ENCODE measurements at places on chromosomes 13 and 19. TPM values are rescaled to one million over a fixed set of nuclear protein-coding genes. Genes with fewer than 3 reads are reported as not detected.
A peak's percentile ranks its signal among the peaks of the same experiment; 100 is the strongest.

GRCh38 chr13:110445722-110446574 lies 115.6 kb downstream of the RAB20 start:
- DNase-seq: no peak

- peak; percentile 70 for DNase-seq
Observed at GRCh38 chr19:1068009-1069001, 1.3 kb downstream of the ARHGAP45 start.

DNA sequence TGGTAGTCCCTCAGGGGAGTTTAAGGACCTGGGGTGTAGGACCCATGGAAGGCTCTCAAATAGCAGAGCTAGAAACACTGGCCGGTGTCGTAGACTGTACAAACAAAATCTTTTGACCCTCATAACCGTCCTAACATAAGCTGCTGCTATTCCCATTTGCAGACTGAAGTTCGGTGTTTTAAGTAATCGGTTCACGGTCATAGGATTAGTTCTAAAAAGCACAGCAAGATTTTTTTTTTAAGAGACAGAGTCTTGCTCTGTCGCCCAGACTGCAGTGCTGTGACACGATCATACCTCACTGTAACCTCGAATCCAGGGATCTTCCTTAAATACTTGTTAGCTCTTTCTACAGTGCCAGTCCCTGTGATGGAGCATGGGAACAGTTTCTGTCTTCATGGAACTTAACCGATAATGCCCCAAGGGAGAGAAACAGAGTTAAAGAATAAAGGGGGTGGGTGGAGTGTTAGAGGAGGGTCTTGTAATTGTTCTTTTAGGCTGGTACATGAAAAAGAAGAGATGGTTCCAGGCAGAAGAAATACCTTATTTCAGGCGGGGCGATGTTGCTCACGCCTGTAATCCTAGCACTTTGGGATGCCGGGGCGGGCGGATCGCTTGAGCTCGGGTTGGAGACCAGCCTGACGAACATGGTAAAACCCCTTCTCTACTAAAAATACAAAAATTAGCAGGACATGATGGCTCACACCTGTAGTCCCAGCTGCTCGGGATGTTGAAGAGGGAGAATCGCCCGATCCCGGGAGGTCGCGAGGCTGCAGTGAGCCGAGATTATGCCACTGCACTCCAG lies 475 bp upstream of the ZC3H4 start:
- DNase-seq: no peak

DNA sequence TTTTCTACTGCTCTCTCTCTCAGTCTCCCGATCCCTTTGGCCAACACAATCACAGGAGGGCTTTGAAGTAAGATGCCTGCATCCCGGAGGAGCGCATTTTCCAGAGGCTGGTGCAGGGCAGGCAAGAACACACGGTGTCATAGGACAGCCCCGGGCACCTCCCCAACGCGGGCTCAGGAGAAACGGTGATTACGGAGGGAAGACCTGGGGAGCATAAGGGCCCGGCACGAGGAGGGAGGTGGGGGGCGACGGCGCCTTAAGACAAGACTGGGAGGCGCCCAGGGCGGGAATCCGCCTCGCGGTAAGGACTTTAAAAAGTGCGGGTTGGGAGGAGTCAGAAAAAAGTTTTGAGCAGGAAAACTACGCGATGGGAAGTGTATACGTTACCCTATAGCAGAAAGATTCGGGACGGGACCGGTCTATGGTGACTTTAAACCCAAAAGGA lies 18.7 kb upstream of the ZNF888 start:
- DNase-seq: no peak

DNA sequence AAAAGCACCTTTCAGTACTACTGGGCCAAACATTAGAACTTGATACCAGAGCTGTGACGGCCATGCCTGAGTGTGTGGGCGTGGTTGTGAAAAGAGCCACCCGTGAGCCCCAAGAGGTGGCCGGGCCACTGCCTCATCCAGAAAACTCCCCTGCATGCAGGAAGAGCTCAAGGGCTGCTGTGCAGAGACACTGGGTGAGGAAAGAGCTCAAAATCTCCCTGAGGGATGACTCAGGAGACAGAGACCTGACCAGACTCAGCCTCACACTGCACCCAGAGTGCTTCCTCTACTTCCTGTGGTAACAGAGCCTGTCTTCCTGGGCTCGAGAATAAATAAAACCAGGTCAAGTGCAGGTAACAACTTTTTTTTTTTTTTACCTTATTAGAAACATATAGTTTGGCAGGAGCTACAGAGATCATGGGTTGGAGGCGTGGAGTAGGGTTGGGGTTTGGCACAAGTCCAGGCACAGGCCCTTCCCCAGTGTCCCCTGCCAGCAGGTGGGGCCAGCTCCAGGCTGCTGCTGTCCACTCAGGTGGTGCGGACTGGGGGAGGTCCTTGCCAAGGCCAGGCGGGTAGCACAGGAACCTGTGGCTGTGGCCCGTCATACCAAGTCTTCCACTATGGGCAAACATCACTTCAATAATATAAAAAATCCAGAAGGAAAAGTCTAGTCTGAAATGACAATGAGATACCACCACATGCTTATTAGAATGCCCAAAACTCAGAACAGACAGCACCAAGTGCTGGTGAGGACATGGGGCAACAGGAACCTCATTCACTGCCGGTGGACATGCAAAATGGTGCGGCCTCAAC lies 25.5 kb downstream of the ELL start:
- DNase-seq: peak; percentile 56

DNA sequence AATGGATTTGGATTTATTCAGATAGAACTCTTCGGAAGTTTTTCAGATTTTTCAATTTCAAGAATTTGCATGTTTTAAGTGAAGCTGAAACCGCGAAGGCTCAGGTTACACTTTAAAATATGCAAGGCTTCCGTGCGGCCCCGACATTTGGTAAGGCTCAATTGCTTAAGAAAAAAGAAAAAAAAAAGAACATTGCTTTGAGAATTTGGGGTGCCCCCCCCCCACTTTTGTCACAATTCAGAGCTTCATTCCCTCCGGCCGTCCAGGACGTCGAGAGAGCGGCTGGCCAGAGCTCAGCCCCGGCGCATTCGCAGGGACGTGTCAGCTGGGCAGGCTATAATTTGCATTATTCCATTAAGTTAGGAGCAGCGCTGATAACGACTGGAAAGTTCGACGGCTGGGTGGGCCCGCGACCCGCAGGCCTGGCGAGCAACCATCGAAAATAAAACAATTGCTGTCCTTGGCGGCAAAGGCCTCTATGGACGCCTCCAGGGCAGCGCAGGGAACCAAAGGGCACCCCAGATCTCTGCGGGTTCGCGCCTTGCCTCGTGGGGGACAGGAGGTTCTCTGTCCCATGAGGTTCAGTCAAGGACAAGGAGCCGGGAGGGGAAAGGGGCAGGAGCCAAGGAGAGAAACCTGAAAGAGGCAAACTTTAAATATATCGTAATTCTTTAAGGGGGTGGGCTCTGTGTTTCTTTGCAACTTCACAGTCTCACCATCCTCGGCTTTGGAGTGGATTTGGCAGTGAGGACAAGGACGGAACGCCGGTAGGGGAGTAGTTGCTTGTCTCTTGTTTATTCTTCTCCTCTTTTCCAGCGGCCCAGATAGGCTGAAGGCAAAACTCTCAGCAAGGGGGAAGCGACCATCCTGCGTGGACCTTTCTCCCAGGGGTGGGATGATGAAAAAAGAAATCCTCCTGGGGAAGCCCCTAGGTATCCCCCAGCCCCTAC lies 7.0 kb downstream of the SOX21 start:
- no peak for DNase-seq

DNA sequence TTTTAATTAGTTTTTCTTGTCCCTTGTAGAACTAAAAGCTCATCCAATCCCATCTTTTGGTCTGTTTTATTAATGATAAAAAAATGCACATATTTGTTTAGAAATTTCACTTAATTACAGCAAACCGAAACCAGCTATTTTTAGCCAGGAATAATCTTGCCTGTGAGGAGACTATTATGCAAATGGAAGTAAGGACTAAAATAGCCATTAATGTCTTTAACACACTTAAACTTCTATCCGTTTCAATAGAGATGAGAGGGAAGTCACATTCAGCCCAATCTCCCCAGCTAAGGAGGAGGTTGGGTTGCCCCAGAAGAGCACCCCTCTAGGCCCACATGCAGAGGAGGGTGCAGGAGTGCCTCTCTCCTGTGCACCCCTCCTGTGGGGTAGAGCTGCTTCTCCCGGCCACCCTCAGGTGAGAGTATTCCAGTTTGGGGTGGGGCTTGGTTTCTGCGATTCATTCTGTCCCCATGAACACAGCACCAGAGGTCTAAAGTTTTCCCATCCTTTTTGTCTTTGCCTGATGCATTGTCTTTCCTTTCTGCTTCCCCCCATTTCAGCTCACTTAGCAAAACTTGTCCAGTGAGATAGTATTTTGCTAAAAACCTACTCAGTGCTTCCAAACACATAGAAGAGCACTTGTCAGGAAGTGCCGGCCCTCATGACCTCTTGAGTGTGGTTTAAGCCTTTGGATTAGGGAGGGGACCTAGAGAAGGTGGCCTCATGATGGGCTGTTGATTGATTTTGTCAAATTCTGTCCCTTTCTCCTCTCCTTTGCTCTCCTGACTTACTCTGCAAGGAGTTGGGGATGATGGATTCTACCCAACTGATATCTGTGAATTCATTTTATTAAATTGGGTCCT lies 28.2 kb downstream of the FGF9 start:
- DNase-seq: no peak

GRCh38 chr13:57630661-57631595 lies 616 bp upstream of the PCDH17 start:
- DNase-seq: no peak

DNA sequence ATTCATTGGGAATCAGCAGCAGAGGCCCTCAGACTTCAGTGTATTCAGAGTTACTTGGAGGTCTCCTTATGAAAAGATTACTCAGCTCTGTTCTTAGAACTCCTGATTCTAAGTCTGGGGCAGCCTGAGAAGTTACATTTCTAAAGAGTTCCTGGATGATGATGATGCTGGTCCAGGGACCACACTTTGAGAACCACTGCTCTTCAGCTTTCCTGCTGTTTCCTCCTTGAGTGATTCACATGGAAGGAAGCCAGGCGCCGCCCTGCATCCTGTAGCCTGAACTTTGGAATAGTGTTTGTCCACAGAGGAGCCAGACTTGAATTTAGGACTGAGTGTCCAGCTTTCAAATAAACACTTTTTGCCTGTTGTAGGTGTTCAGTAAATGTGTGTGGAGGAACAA lies 2.9 kb downstream of the CEBPG start:
- no peak for DNase-seq

DNA sequence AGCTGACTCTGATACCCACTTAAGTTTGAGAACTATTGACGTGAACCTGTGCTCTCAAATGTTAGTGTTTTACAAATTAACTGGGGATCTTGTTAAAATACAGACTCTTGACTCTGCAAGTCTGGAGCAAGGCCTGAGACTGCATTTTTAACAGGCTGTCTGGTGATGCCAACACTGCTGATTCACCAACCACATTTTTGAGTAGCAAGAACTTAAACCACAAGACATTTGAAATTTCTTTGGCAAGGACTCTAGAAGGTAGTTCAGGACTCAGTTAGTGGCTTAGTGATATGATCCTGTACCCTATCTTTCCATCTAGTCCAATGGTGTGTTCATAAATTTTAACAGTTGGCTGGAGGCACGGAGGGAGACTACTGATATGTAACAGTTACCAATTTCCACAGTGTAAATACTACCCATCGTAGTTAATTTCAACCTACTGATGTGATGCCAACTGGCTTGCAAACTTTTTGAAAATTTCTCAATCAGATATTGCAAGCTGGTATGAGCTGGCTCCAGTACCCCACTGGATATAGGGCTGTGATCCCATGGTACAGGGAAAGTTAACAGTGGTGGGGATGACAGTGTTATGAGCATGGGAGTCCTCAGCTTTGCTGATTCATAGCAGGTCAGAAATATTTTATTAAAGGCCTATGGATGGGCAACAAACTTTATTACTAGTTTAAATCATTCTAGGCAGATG lies 255.1 kb downstream of the TBC1D4 start:
- DNase-seq: no peak

DNA sequence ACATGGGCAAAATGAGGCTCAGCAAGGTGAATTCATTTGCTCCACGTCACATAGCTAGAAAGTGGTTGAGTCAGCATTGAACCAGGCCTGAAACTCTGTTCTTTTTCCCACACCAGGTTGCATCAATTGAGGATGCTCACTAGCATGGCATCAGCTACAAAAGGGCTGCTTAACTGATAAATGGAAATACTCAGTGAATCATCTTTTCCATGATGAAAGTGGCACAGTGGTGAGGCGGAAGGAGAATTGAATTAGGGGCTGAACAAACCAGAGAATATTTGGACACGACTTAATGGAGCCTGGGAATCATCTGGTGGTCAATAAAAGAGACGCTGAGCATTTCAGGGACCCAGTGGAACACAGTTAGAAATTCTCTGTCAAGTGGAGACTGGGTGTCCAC lies 320.1 kb upstream of the MAB21L1 start:
- no peak for DNase-seq

- DNase-seq: no peak
Observed at GRCh38 chr13:76160961-76161925, 525.1 kb downstream of the LMO7 start.

- DNase-seq: no peak
Observed at GRCh38 chr13:106533943-106534638, 1.4 kb downstream of the EFNB2 start.

DNA sequence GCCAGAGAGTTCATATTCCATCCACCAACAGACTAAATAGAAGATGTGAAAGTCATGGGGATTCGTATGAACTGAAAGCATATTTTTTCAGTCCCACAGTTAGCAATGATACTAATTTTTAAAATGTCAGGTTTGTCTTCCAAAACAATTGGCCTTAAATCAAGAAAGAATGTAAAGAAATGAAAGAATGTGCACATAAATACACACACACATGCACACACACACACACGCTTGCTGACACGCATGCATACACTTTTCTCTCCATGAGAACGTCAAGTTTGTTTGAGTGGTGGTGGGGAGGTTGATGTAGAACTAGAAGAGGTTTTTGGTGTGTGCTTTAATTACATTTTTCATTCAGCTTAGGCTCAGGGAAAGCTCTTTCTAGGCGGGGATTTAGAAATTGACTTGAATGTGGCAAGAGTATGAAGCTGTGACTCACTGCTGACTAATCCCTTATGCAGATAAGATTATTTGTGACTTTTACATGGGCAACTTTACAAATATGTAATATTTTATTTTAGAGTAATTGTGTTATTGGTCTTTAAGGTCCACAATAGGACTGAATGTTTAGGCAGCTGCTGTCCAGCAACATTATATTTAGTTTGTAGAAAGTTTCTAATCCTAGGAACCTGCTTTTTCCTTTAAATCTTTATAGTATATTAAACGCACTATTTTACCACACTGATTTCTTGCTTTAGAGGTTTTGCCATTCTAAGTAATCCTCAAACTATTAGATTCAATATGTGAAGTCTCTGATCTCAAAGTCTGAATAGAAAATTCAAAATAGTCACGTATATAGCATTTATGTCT lies 18.8 kb downstream of the FLT1 start:
- DNase-seq: no peak

Gene APC2
- 0.17 TPM for total RNA-seq

Gene B3GLCT
- total RNA-seq: 4.3 TPM

Gene CTXN1
- 1.9 TPM for total RNA-seq

Gene ZNF20
- total RNA-seq: 2.8 TPM

Gene ZNF440
- 6.7 TPM for total RNA-seq

Gene MEIOSIN
- total RNA-seq: not detected

Gene CBLC
- not detected for total RNA-seq

Gene ZNF763
- 1.1 TPM for total RNA-seq
